ENCODE measurements at places on chromosomes 3 and 15. TPM values are rescaled to one million over a fixed set of nuclear protein-coding genes. Genes with fewer than 3 reads are reported as not detected.

CKMT1A gene
- 0.66 TPM for total RNA-seq

PRRT3 gene
- 13.5 TPM for total RNA-seq

REC114 gene
- total RNA-seq = not detected

SLC28A2 gene
- not detected for total RNA-seq

ACVR2B gene
- total RNA-seq = 12.2 TPM

FOXB1 gene
- 0.68 TPM for total RNA-seq

TMEM207 gene
- total RNA-seq = not detected

UROC1 gene
- total RNA-seq = not detected

DUSP7 gene
- 34.0 TPM for total RNA-seq

CPEB1 gene
- total RNA-seq = not detected

FBXO40 gene
- not detected for total RNA-seq

CCK gene
- total RNA-seq = not detected

SH3GL3 gene
- not detected for total RNA-seq

SPINK8 gene
- total RNA-seq = not detected

TRPM7 gene
- total RNA-seq = 41.5 TPM

SEMA5B gene
- not detected for total RNA-seq

SLC51A gene
- total RNA-seq = not detected

EDC3 gene
- total RNA-seq = 45.7 TPM

DUOXA2 gene
- not detected for total RNA-seq

ACKR4 gene
- 0.26 TPM for total RNA-seq

CAPN3 gene
- total RNA-seq = 2.3 TPM

LRRIQ4 gene
- total RNA-seq = 0.09 TPM

BOC gene
- total RNA-seq = 1.9 TPM

PFKFB4 gene
- 38.2 TPM for total RNA-seq
